Activated CD4-positive, alpha-beta T cell treated with anti-CD3 and anti-CD28 coated beads, Interleukin-2, amount 10 ng/mL, durations not matched to agents 24 days and 14 days (primary cell): ENCODE measurements at places on chromosomes 7 and 10. TPM values are rescaled to one million over a fixed set of nuclear protein-coding genes. Genes with fewer than 3 reads are reported as not detected.

Gene CTAGE15
- 1.3 and 2.7 TPM in 2 replicates for total RNA-seq

DNA sequence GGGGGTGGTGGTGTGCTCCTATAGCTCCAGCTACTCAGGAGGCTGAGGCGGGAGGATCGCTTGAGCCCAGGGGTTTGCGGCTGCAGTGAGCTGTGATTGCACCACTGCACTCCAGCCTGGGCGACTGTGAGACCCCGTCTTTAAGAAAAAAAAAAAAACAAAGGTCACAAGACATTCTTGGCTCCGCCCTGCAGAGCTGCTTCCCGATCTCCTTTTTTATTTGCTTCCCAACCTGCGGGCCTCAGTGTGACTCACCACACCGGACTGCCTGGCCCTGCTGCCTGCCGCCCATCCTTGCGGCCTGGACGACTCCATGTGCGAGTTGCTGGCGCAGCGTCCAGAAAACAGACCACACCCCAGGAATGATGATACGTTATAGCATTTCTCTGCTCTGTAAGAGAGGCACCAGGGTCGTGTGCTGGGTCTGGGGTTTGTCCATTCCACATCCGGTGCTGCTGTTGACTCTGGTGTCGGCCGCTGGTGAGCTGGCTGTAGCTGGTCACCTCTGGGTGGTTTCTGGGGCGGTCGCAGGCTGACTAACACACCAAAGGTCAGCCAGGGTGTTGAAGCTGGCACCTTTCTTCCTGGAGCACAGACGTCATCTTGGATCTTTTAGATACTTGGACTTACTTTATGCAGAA is 123.6 kb downstream of the TCF7L2 start:
- no peaks in the 10 kb centered on the region for H3K4me1 ChIP-seq
- H3K27ac ChIP-seq = no peak overlapping the region
- no peak for DNase-seq
- no peak overlapping the region for H3K4me3 ChIP-seq

- H3K4me1 ChIP-seq = peaks cover 70% of the 10 kb centered on the region
- no peak overlapping the region for H3K27ac ChIP-seq
- no peak overlapping the region for H3K4me3 ChIP-seq
- DNase-seq = no peak
- H3K36me3 ChIP-seq = peaks cover 52% of the 10 kb centered on the region
- H3K27me3 ChIP-seq = no peaks in the 10 kb centered on the region
Observed at GRCh38 chr7:155750255-155751125, 61.8 kb downstream of the SHH start.

Gene HOXA2
- not detected in 2 replicates for total RNA-seq

- H3K27me3 ChIP-seq = peaks cover 19% of the 10 kb centered on the region
- no peak for DNase-seq
- H3K4me3 ChIP-seq = no peak overlapping the region
- no peak overlapping the region for H3K27ac ChIP-seq
- peaks cover 7% of the 10 kb centered on the region for H3K4me1 ChIP-seq
Observed at GRCh38 chr10:29785701-29786100, 150.9 kb upstream of the SVIL start.

Gene WASHC2A
- total RNA-seq = 20.9 and 28.7 TPM in 2 replicates

DNA sequence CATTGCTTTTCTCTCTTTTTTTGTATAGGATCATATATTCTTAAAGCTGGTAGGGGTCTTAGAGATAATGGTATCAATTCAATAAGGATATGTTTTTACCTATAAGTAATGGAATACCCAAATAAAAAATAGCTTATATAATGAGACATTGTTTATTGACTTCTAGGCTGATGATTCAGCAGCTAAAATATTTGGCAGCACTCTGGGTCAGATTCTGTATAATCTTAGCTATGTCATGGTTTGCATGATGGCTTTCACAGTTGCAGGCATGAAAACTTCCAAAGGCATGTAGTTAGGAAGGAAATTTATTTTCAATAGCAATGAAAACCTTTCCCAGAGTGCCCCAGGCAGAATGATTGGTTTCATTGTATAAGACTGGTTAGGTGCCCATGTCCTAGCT is 32.1 kb upstream of the A1CF start:
- no peak overlapping the region for H3K27ac ChIP-seq
- no peak overlapping the region for H3K4me3 ChIP-seq
- H3K27me3 ChIP-seq = no peaks in the 10 kb centered on the region
- no peak for DNase-seq
- no peaks in the 10 kb centered on the region for H3K36me3 ChIP-seq

DNA sequence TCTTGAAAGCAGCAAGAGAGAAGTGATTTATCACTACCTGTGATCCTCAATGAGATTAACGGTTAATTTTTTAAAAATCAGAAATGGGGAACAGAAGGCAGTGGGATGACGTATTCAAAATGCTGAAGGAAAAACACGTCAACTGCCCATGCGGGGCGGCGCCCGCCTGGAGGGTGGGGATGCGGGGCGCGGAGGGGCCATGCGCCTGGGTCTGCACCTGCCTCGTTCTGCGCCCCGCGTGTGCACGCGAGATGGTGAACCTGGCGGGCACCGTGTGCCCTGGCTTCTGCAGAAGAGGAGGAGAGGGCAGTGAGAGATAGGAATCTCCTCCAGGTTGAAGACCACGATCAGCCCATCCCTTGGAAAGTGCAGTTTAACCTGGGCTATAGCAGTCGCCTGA is 79.3 kb upstream of the ZNF32 start:
- DNase-seq = peak; percentile 26
- H3K36me3 ChIP-seq = no peaks in the 10 kb centered on the region
- H3K27me3 ChIP-seq = peaks cover 2% of the 10 kb centered on the region
- H3K4me1 ChIP-seq = no peaks in the 10 kb centered on the region
- no peak overlapping the region for H3K27ac ChIP-seq

Gene BAIAP2L1
- 1.3 and 1.4 TPM in 2 replicates for total RNA-seq

Gene CCDC6
- total RNA-seq = 83.2 and 85.1 TPM in 2 replicates

Gene LIPM
- total RNA-seq = not detected in 2 replicates

Gene C10orf95
- total RNA-seq = 0.33 and 0.52 TPM in 2 replicates

DNA sequence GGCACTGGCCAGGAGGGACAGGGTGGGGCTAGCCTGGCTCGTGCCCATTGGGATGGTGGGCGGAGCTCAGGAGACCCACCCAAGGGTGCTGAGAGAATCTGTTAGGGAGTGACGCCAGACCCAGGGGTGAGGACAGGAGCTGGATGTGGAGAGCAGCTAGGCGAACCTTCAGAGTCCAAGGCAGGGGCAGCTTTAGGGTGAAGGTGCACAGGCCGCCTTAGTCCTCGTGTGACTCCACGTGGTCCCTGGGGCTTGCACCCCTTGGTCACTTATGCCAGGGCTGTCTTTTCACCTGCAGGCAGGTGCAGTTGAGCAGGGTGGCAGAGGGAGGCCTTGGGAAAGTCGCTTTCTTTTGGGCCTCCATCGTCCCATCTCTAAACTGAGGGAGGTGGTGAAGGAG is 4.3 kb downstream of the RAMP3 start:
- H3K27ac ChIP-seq = no peak overlapping the region
- peaks cover 33% of the 10 kb centered on the region for H3K27me3 ChIP-seq
- no peaks in the 10 kb centered on the region for H3K36me3 ChIP-seq
- DNase-seq = no peak

DNA sequence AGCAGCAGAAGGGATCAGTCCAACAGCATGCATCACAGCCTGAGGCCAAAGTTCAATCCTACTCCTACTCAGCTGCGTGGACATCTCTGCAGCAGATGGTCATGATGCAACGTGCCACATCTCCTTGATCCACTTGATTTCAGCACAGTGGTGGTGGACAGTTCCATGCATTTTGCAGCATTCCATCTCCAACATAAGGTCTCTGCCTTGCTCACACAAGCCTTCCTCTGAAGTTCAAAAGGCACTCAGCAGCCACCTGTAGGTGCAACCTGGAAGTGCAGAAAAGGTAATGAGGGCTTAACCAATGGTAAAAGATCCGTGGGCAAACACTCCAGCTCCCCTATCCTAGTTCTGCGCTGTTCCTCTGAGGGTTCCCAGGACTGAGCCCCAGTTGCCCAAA is 57.5 kb upstream of the CHCHD3 start:
- no peaks in the 10 kb centered on the region for H3K4me1 ChIP-seq
- H3K27ac ChIP-seq = no peak overlapping the region
- no peaks in the 10 kb centered on the region for H3K36me3 ChIP-seq
- H3K4me3 ChIP-seq = no peak overlapping the region

DNA sequence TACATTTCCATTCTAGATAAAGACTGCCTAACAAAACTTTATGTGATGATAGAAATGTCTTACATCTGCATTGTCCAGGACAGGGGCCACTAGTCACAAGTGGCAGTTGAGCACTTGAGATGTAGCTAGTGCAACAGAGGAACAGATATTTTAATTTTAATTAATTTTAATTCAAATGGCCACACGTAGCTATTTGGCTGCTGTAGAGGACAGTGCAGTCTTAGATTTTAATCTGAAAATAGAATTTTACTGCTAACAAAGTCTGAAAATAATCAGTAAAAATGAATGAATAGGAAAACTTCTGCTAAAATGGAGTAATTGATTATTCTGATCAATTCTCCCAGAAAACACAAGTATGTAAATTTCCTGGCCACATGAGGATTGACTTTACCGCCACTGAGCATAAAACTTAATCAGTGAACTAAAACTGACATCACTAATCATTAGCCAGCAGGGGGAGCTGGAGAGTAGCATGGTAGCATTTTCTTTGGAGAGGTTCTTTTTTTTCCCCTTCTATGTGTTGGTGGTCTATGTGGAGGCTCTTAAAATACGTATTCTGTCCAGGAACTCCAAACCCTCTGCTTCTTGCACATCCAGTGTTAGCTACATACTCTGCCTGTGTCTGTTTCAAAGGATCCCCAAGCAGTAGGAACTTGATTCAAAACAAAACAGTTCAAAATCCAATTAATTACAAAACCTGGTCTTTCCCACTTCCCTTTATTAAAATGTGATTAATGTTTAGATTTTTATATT is 52.1 kb downstream of the TSPAN12 start:
- H3K27ac ChIP-seq = no peak overlapping the region
- H3K4me3 ChIP-seq = no peak overlapping the region
- peaks cover 2% of the 10 kb centered on the region for H3K27me3 ChIP-seq
- DNase-seq = peak; percentile 84
